NCI-H2227 treated with DMSO at 0.1 percent for 48 hours (cell line): ENCODE measurements at places on chromosomes 12 and 14.
A peak's percentile ranks its signal among the peaks of the same experiment; 100 is the strongest.

DNA sequence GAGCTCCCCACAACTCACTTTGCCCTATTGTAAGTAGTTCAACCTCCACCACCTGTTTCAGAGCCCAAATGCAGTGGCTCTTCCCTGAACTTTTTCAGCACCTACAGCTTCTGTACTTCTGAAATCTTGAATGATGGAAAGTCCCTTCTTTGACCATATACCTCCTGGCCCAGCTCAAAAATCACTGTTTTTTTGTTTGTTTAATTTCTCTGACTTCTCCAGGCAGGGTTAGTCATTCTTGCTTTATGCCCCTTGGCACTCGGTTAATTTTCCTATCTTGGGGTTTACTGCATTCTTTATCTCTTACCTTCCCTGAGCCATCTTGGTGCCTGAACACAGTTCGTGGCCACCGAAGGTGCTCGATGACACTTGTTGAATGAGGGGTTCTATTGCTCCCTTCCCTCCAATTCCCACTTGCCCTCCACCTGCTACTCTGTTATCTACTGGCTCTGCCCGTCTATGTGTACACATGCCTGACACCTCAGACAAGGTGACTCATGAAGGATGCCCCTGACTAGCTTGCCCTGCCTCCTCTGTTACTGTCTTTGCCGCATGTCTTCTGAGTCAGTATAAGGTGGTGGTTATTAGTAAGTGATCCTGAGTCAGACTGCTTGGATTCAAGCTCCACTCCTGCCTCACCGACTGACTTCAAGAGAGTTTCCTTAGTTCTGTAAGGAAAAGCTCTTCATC lies 4.4 kb downstream of the AMHR2 start:
- DNase-seq, result no peak

- no peak for DNase-seq
Observed at GRCh38 chr12:8629486-8630033, 16.9 kb upstream of the AICDA start.

DNA sequence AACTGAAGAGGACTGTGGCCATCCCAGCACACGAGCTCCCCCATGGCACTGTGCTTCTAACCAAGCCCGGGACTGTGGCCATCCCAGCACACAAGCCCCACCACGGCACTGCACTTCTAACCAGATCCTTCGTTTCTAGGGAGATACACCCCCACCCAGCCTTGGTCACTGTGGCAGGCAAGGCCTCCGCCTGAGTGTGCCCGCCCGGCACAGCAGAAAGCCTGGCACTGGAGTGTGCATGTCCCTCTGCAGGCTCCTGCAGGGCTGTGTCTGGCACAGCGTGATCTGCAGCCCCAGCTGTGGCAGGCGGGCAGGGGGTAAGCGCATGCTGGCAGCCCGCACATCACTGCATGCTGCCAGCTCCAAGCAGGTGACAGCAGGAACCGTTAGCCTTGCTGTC lies 49.8 kb downstream of the CCDC85C start:
- no peak for DNase-seq

- peak; percentile 8 for DNase-seq
Observed at GRCh38 chr12:7130701-7131501, 730 bp downstream of the CLSTN3 start.

- DNase-seq, result peak; percentile 73
Observed at GRCh38 chr12:108696111-108696995, 35.0 kb downstream of the CORO1C start.

- DNase-seq, result no peak
Observed at GRCh38 chr12:91098461-91098860, 12.8 kb downstream of the LUM start.

DNA sequence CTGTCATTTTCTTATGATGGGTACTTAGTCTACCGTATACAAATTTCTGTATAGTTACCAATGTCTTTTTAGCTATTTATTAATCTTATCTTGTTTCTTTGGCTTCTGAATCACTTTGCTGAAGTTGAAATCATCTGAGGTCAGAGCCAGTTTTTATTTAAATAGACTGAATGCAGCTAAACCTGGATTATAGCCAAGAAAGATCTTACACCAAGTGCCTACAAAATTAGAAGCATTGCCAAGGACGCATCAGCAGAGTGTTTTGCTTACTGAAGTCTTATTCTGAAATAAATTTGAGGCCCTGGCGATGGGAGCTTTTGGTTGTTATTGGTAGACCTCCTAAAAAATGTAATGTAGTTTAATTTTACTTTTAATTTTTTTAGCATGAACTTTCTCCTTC lies 128.2 kb downstream of the RGS6 start:
- DNase-seq, result no peak

GRCh38 chr12:84134797-84135366 lies 777.7 kb downstream of the SLC6A15 start:
- no peak for DNase-seq

DNA sequence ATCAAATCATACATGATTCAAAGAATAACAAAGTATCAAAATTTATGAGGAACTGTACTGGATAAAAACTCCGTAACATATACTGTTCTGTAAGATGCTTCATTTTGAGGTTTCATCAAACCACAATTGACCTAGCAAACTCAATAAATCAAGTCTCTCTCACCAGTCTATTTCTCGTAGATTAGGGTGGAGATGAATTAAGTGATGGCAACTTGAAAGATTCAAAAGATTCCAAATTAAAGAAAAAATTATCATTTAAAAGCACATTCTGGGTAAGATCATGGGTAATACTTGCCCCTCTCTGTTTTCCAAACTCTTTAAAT lies 74.4 kb downstream of the PAPLN start:
- DNase-seq, result no peak

GRCh38 chr12:123499332-123499731 lies 34.2 kb downstream of the RILPL1 start:
- no peak for DNase-seq

- DNase-seq, result no peak
Observed at GRCh38 chr14:21278632-21279031, 1.3 kb upstream of the RPGRIP1 start.

GRCh38 chr14:67889455-67889854 lies 69.9 kb downstream of the RAD51B start:
- no peak for DNase-seq

- no peak for DNase-seq
Observed at GRCh38 chr12:28563936-28564335, 373.7 kb downstream of the CCDC91 start.

GRCh38 chr12:10960211-10960610 lies 21.1 kb upstream of the TAS2R14 start:
- DNase-seq, result no peak

DNA sequence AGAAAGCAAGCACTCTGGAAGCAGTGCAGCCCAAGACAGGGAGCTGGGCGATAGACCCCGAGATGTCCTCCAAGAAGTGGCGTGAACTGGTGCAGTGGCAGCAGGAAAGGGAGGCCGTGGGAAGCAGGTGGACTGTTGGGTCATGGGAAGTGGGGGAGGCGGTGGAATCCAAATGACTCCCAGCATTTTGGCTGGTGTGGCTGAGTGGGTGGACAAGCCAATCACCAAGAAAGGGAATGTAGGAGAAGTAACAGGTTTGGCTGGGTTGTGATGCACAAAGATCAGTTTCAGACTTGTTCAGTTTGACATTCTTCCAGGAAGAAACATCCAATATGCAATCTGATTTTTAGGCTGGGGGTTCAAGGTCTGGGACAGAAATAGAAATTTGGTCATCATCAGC lies 46.0 kb upstream of the KTN1 start:
- no peak for DNase-seq

- DNase-seq, result peak; percentile 32
Observed at GRCh38 chr12:99658671-99659349, 11.3 kb downstream of the GARIN6 start.

DNA sequence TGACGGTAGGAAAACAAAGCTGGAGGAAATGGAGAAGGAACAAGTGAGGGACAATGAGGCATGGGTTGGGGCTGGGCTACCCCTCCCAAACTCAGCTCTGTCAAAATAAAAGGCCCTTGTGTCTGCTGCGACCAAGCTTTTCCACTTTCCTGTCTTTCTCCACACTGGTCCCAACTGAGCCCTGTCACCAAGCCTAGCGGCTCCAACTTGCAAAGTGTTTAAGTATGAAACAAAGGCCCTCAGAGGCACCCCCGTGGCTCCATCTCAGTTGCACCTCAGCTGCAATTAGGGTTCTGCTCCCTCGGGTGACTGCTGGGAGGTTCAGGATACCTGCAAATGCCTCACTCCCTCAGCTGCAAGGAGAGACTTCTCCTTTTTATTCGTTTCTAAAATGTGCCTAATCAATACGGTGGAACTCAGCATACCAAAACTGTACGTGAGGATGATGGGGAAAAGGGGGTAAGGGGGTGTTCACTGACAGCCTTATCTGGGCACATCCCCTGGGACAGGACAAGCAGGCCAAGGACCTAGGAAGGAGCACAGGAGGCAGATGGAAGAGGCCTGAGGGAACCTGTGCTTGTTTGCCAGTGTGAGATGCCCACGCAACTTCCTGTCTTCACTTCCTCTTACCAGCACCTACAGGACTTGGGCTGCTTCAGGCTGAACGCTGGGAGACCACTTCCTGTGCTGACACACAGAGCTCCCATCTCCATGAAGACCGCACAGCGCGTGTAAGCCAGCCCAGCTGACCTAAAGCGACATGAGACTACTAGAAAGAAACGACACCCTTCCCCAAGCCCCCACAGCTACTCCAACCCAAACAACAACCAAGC lies 8.9 kb downstream of the VAMP1 start:
- DNase-seq, result no peak

DNA sequence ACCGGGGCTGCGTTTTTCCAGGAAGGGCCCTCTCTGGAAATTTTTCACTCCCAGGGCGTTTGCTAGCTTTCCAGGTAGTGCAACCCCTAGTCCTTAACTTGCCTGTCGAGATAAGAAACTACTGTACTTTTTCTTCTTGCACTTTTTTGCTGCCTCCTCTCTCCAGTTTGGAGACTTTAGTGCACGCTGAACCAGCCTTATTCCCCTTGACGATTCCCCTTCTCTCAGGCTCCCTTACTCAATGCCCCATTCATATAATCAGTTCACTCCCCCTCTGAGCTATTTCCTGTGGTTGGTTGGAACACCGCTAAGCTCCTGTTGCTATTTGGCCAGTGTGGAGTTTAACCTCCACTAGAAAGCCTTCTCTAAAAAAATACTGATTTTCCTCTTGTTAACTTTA lies 682 bp downstream of the CREBL2 start:
- DNase-seq, result peak; percentile 36

DNA sequence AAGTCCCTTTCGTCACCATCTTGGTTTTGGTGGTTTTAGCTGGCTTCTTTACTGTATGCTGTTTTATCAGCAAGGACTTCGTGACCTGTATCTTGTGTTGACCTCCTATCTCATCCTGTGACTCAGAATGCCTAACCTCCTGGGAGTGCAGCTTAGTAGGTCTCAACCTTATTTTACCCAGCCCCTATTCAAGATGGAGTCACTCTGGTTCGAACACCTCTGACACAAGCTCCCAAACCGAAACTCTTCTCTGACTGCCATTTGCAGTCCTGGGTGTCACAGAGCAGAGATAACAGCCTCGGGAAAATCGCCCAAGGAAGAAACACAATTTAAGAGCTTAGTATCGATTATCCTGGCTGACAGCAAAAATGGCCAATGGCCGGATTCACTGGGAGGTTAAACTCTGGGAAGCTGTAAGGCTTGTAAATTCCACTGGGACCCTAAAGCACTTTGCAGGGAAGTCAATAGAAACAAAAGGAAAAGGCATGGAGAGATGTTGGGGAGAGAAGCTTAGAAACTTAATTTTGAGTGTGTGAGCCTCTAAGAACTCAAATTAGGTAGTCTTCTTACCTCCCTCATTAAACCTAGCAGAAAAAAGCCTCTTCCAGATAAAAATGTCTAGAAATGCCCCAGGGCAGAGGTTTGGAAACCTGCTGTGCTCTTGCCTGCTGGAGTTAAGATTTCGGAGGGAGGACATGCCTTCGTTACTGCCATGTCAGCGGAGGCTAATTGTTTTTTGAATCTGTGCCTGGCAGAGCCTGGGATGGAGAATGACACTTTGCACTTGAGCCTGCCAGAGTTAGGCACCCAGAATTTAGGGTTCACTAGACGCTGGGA lies 56.5 kb upstream of the RPH3A start:
- no peak for DNase-seq

- peak; percentile 90 for DNase-seq
Observed at GRCh38 chr12:77745624-77746023, 85.1 kb upstream of the NAV3 start.

GRCh38 chr14:68535404-68536017 lies 257.4 kb downstream of the ZFP36L1 start:
- no peak for DNase-seq

- no peak for DNase-seq
Observed at GRCh38 chr12:101566318-101566717, 28.5 kb upstream of the MYBPC1 start.

GRCh38 chr12:57270966-57271470 lies 20.0 kb upstream of the STAC3 start:
- no peak for DNase-seq

DNA sequence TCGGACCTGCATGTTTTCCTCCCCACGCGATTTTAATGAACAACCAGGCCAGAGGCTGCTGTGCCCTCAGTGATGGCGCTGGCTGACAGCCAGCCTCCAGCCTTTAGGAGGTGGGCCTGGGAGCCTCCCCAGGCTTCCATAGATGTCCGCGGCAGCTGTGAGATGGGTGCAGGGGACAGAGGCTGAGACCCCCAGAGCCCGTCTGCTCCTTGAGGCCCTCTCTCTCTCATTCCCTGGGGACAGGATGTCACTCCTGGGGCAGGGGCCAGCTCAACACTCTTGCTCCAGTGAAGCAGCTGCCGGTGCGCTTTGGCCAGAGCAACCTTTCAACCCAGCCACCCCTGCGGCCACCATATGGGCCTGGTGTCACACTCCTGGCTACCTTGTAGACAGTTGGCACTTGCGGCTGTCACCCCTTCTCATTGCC lies 24.8 kb downstream of the MVK start:
- no peak for DNase-seq

DNA sequence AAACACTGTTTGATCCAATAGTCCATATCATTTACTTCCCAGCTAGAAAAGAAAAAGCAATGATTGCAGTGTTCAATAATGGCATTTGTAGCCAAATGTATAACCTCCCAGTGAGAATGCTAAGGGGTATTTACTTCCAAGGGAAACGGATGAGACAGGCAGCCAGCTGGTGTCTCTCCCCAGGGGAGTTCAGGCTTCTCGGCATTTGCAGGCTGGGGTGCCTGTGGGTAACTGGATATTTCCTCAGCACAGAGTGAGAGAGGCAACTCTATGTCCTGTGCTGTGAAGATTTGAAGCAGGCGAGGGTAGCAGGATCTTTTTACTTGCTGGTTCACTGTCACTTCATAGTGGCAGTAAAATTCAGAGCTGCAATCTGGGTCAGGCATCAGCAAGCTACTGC lies 1455.6 kb upstream of the TMEM132C start:
- no peak for DNase-seq

- DNase-seq, result no peak
Observed at GRCh38 chr12:113747017-113747416, 219.1 kb downstream of the RBM19 start.

DNA sequence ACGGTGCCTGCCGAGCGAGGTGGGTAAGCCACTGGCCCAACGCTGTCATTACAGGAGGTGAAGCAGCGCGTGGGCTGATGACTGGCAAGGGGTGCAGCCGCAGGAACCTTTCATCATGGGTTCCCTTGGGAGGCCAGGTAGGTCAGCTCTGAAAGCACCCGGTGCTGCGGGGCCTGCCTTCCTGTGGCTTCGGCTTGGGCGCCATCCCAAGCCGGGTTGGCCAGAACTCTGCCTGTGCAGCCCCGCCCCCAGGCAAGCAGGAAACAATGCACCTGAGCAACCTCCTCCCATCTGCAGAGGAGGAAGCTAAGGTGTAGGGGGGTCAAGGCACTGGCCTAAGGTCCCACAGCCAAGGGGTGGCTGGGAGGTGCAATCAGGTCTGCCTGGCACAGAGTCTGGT lies 20.0 kb upstream of the HHIPL1 start:
- DNase-seq, result no peak

- no peak for DNase-seq
Observed at GRCh38 chr12:116299665-116300328, 22.3 kb upstream of the MED13L start.
